Keratinocyte (primary cell): ENCODE measurements at places on chromosomes 1 and 21.

DNA sequence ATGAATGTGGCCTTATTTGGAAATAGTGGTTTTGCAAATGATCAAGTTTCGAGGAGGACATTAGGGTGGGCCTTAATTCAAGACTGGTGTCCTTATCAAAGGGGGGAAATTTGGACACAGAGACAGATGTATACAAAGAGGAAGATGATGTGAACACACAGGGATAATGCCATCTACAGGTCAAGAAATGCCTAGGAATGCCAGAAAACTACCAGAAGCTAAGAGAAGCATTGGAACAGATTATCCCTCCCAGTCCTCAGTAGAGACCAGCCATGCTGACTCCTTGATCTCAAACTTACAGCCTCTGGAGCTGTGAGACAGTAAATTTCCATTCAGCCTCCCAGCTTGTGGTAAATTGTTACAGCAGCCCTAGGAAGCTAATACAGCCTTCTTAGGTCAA is 151.4 kb downstream of the PTGER3 start:
- DNase-seq: no peak

DNA sequence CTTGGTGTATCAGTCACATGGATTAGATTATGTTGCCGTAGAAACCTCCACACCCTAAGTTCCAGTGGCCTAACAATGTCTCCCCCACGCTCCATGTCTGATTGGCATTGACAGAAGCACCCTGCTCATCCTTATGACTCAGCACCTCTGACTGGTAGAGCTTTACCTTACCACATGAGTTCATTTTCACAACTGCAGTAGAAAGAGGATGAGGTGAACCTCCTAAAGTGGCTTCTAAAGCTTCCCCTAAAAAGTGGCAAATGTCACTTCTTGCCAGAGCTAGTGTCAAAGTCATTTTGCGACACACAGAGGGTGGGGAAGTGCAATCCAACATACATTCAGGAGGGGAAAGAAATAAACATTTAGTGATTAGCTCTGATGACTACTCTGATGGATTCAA is 30.6 kb upstream of the LYPD8 start:
- no peak for DNase-seq

GRCh38 chr1:67350783-67351182 is 43.1 kb downstream of the IL12RB2 start:
- DNase-seq: no peak

DNA sequence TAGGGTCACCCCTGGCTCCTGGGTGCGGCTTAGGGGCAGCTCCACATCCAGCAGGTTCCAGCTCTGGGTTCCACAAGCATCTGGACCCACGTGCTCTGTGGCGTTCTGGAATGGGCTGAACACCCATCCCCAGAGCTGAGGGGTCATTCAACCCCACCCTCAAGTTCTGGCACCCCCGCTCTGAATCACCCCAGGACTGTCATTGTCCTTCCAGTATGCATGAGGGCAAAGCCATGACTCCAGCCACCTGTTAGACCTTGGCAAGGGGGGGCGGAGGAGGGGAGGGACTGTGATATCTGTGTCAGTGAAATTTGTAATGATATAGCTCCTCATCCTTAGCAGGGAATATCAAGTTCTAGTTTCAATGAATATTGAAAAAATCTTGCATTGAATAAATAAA is 12.3 kb downstream of the INSRR start:
- no peak for DNase-seq

DNA sequence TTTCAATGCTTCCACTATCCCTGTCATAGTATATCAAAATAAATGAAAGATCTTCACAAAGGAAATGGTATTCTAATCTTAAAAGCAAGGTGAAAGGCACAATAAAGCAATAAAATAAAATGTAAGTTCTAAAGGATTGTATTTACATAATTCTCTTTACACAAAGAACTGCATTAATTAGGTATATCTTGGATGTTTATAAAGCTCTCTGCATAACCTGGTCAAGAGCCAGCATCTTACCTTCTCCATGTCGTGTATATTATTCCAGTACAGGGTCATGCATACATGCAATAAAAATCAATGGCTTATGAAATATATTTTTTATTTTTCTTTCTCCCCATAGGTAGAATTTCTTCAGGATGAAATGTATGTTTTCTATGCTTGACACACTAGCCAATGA is 63.8 kb downstream of the GON4L start:
- no peak for DNase-seq

GRCh38 chr1:150981177-150981804 is 801 bp upstream of the ANXA9 start:
- no peak for DNase-seq

- DNase-seq: no peak
These were observed at the start of gene GPR157 for GRCh38 chr1:9128520-9129265. GPR157 (minus strand) TSS chr1:9129102; CDS start chr1:9129027, 75 bp downstream.
